ENCODE measurements at places on chromosomes 4 and X.

DNA sequence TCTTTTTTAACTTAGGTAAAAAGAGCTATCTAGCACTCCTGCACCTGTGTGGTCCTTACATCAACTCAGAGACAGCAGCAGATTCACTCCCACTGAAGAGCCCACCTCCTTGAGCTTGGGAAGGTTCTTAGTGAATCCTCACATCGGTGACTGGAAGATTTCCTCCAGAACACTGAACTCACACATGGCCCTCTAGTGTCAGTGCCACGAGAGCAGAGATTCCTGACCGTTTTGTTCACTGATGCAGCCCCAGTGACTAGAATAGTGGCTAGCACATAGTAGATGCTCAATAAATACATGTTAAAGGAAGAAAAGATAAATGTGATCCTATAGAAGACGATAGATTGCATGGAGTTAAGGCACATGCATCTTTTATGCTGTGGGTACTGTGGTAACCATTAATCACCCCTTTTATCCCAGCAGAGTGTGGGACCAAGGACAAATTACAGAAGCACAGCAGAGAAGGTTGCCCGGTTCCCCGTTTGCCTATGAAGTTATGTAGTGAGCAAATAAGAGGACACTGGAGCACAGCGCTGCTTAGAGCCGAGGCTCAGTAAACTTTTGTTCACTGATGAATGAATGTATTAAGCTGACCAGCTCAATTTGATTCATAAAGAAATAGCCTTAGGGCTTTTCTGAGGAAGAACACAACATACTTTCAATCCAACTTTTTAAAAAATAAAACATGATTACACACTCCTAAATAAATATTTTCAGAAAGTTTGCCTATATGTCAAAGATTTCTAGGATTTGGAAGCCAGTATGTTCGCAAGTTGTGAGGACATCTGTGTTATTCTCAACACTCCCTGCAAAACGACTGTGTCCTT, 8.7 kb downstream of the GASK1B start:
- no peak for DNase-seq

DNA sequence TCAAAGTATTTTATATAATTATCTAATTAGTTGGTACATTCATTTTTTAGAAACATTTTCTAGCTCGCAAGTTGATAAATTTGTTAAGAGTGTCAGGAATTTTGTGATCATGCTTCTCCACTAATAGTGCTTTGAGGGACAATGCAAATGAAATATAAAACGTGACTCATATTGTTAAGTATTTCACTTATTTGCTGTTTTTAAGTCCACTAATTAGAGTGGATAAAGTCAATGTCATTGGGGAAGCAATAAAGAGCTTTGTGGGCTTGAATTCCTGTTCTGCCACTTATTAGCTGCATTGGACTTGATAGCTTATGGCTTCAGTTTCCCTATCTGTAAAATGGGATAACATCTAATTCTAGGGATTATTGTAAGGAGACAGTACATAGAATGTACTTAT, 26.5 kb upstream of the ANAPC4 start:
- no peak for DNase-seq

- DNase-seq: no peak
Observed at GRCh38 chr4:177803151-177803550, 360.9 kb upstream of the AGA start.

GRCh38 chrX:40449396-40449795, 131.4 kb upstream of the ATP6AP2 start:
- no peak for DNase-seq

DNA sequence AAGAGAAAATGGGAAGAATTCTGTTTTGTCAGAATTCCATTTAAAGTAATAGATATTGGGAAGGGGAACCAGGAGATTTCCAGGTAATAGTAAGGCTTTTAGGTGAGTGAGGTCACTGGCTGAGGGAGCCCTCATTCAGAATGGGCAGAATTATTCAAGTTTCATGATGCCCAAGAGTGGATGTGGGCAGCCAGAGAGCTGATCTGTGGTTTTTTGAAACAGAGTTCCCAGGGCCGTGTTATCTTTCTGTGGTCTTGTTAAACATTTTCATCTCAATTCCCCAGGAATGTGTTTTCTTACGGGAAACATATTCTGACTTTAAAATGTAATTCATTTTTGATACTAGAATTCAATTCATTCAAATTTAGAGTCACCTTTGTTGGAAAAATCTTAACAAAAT, 182.0 kb upstream of the AADAT start:
- DNase-seq: no peak

- no peak for DNase-seq
Observed at GRCh38 chrX:42459735-42460134, 318.2 kb downstream of the PPP1R2C start.

DNA sequence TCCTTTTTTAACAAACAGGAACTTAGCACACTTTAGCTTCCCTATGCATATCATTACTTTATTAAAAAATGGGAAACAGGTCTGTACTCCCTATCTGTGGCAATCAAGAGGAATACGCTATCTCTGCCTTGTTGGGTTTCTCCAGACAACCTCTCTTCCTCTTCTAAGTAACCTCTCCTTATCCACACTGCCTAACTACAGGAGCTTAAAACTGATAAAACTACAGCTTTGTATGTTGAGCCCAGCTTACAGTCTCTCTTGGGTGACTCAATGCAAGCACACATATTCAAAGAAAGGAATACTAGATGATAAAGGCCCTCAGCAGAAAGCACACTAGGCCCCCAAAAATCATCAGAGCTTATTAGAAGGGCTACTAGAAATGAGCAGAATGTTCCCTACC, 8.9 kb downstream of the NUP62CL start:
- DNase-seq: no peak

- no peak for DNase-seq
Observed at GRCh38 chr4:51858605-51859202, 15.8 kb downstream of the DCUN1D4 start.

DNA sequence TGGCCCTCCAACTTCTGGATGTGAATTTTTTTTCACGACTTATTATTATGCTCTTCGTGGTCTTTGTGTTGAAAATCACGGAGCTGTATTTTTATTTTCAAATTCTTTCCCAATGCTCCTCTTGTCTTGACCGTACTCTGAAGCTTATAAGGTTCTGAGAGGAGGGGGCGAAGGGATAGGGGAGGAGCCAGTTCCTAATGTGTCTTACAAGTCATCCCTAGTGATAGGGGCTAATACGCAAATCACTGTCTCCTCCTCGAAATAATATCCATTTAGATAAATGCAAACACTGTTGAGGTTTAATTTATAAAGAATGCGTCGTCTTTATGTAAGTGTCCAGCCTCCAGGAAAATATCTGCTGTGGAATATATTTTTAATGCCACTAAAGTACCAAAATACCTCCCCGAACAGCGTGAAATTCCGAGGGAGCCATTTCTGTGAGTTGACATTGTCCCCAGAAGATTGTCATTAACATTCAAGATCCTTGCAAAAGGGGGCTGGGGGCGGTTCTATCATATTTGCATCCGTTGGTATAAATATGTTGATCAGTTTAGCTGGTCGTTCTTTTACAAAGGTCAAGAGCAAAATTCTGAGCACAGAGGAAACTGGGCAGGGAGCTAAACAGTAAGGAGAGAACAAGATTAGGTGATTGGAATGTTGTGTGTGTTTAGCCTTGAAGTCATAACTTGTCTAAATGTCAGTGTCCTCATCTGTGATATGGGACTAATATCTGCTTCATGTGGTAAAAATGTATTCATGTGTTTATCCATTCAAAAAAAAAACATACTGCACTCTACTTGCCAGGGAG, 3.7 kb upstream of the FAT1 start:
- DNase-seq: no peak

GRCh38 chr4:129138810-129139496, 43.0 kb downstream of the C4orf33 start:
- no peak for DNase-seq

GRCh38 chr4:150217192-150217591, 138.9 kb downstream of the DCLK2 start:
- no peak for DNase-seq

GRCh38 chrX:2698604-2699003, 7.5 kb downstream of the CD99 start:
- no peak for DNase-seq

GRCh38 chrX:79524642-79525041, 157.5 kb upstream of the ITM2A start:
- no peak for DNase-seq

DNA sequence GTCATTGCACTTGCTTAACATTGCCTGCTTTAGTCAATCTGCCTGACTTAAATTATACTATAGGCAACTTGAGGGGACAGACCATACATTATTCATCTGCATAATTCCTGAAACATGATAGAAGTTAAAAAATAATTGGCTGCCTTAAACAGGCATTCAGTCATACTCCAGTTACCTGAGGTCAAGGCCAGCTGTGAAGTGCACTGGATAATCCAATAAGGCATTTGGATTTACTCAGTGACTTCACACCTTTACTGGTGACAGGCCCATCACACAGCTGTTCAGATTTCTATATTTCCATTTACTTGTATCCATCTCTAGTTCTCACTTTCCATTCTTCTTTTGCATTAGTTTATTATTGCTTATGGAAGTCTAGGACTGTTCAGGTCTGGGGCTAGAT, 2341.6 kb downstream of the PCDH7 start:
- no peak for DNase-seq

- DNase-seq: no peak
Observed at GRCh38 chr4:125992891-125993290, 678.1 kb downstream of the FAT4 start.

GRCh38 chr4:46837639-46838038, 71.4 kb downstream of the COX7B2 start:
- no peak for DNase-seq

GRCh38 chrX:18639280-18639679, 32.6 kb downstream of the RS1 start:
- DNase-seq: no peak

- DNase-seq: no peak
Observed at GRCh38 chr4:26937139-26937538, 76.5 kb downstream of the STIM2 start.

GRCh38 chrX:31232506-31232905, 160.7 kb upstream of the FTHL17 start:
- DNase-seq: no peak

- no peak for DNase-seq
Observed at GRCh38 chr4:6322761-6323566, 53.3 kb downstream of the WFS1 start.

DNA sequence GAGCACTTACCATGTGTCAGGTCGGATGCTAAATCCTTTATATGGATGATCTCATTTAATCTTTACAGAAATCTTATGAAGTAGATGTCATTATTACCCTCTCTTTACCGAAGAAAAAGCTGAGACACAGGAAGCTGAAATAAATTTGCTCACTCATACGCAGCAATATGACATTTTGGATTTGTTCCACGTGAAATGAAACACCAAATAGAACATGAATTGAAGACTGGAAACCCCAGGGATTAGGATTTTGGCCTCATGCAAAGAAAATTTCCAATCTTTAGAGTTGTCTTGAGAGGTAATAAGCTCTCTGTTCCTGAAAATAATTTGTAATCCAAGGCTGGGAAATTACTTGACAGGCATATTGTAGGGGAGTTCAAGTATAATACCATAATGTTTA, 354.4 kb upstream of the CLNK start:
- DNase-seq: no peak

GRCh38 chr4:2958446-2958845, 4.8 kb downstream of the NOP14 start:
- DNase-seq: no peak

DNA sequence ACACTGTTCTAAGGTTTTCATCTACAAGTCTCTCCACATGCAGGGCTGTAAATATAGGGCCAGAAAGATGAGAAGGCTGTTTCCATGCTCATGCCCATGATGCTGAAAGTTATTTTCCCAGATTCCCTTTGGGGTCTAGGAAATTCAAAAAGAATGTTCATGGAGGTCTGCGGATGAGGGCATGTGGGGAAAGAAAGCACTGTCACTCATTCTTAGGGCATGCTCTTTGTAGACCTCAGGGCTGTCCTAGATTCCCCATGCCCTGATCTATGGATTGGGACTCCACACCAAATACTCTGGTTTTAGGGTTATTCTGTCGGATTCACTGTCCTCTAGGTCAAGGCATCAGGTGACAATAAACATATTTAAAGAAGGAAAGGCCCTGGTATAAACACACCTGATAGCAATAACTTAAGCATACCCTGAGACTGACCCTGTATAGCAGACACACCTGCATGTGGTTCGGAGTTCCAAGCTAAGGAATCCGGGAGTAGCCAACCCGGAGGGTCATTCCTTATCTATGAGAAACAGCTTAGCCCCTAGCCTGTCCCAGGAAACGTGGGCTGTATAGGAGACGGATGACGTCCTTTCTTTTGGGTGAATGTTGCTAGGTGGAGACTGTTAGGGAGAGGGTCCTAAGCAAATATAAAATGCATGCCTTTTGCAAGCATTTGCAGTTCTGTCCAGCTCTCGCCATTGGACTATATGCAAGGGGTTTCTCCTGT, 37.6 kb downstream of the LNX1 start:
- no peak for DNase-seq

GRCh38 chrX:101208152-101208905, 11.3 kb upstream of the DRP2 start:
- no peak for DNase-seq

GRCh38 chrX:68829582-68830418, 979 bp downstream of the EFNB1 start:
- no peak for DNase-seq

DNA sequence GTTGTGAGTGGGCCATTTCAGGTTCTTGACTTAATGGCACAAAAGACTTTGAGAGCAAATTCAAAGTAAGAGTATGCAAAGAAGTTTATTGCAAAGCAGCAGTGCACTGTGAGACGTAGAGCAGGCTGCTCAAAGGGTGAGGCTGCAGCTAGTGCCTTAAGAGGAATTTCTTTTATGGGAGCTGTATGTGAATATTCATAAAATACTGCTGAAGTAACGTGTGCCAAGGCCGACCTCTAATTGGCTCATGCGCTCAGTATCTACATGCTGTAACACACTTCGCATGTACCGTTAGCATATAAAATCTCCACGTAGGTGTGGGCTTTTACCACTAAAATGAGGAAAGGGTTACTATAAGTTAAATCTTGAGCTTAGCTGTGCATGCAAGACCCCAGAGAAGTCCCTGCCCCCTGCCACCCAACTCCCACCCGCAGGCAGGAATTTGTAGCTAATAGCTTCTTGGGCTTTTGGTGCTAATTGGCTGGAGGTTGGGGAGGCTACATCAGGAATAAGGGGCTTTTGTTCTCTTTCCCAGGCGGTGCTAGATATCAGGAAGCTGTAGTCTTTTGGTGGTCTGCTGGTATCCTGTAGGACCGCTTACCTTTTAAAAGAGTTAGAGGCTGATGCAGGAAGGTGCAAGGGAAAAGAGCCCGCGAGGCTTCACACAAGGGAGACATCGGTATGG, 47.6 kb downstream of the FSTL5 start:
- DNase-seq: no peak

DNA sequence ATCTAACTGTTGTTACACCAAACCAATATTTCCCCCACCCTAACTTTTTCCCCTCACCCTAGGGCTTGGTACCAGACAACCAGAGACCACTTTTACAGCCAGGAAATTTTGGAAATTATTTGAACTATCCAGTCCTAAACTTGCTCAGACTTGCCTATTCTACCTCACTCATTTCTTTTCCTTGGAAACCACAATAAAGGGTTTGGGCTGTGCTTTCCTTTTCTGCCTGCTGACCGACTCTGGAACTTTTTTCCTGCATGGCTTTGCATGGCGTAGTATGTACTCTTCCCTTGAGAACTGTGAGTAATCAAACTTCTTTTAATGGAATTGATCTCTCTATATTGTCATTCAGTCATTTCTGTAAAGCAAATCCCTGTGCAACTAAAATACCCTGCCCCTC, 516.5 kb upstream of the FTHL17 start:
- no peak for DNase-seq

- DNase-seq: no peak
Observed at GRCh38 chr4:109989044-109989443, 76.4 kb downstream of the EGF start.
